Omental fat pad (tissue), 4 donors: ENCODE measurements at places on chromosomes 2 and 18. TPM values are rescaled to one million over a fixed set of nuclear protein-coding genes. Genes with fewer than 3 reads are reported as not detected.

Gene GAREM1
- 22.4 TPM for total RNA-seq

Gene SIX3
- not detected for total RNA-seq

Gene SCN1A
- not detected for total RNA-seq

Gene KCNK3
- total RNA-seq: 4.8 TPM

Gene TSGA10
- 11.7 TPM for total RNA-seq

Gene SLC19A3
- total RNA-seq: 44.1 TPM

Gene MSTN
- total RNA-seq: 0.63 TPM

Gene LRRTM1
- total RNA-seq: not detected

DNA sequence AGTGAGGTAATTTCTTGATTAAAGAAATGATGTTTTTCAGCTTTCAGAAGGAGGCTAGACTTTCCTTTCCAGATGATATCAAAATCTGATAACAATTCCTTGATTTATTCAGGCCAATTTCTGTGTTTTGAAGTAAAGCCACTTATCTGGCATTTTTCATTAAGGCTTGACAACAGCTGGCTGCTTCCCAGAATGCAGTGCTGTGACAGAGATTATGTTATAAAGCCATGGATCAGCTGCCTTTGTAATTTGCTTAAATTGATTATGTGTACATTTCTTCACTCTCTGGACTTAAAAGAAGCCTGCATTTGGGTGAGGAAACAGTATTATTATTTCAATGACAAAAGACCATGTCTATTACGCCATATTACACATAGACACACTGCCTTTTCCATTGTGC is 136.0 kb downstream of the PLCL1 start:
- DNase-seq: no peak

DNA sequence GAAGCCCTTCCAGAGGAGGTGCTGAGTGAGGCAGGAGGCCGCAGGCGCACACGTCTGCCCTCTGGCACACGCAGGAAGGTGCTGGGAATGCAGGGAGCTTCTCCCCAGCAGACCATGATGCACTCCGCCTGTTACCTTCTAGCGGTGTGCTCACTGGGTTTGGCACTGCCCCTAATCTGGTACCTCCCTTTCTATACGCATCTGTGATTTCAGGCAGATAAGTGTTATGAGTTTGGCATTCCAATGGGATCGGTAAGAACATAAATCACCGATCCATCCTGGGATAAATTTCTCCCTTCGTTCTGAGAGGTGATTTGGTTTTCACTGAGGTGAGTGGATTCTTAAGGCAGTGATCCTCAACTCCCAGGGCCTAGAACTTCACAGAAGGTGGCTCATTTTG is 34.6 kb downstream of the ODC1 start:
- DNase-seq: no peak

DNA sequence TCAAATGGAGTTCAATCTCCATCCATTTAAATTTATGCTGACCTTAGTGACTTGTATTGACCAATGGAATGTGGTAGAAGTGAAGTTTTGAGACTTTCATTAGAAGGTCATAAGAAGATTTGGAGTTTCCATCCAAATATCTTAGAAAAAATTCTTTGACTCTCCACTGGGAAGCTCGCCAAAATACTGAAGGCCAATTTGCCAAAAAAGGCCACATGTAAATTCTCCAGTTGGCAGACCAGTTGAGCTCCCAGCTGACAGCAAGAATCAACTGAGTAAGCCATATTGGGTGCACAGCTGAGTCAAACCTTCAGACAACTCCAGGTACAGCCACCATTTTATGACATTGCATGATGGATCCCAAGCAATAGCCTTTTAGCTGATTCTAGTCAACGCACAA is 228.3 kb upstream of the SETBP1 start:
- DNase-seq: no peak

DNA sequence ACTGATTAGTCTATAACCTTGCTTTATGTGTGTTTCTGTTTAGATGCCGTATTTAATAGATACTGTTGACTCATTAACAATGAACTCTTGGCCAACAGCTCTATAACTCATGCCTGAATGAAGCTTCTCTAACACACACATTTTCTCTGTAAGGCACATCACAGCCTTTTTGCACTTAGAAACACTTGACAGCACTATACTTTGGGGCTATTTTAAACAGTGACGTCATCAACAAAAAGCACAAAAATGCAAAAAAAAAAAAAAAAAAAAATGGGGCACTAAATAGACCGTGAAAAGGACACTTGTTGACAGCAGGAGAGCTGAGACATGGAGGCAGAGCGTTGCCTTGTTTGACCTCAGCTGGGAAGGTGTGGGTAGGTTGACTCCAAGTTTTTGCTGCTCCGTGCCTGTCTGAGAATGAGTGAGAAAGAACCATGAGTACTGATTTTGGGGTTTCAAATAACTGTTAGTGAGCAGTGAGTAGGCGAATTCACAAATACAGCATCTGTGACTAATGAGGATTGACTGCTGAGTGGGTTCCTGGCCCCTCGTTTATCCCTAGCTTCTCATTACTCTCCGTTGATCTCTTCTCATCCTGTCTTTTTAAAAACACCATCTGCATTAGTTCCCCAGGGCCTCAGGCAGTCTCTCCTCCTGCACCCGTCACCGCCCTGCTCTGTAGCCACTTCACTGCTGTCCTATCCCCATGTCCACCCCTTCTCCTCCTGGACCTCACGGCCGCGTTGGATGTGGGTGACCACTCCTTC is 24.4 kb downstream of the SPP2 start:
- no peak for DNase-seq

DNA sequence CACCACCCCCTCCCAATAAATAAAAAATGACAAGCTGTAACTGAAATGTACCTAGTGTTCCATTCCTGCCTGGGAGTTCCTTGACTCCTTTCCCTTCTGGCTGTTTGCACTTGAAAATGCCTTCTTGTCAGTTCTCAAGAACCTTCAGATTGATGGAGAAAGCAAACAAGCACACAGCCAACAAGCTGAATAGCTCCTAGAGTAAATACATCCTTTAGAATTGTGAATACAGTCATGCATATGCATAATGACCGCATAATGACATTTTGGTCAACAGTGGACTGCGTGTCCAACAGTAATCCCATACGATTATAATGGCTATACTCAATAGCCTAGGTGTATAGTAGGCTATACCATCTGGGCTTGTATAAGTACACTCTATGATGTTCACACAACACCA is 97.0 kb downstream of the LYPD6 start:
- DNase-seq: no peak

GRCh38 chr2:190979906-190980629 is 33.9 kb downstream of the STAT1 start:
- DNase-seq: no peak

GRCh38 chr2:3536682-3537632 is 17.6 kb upstream of the ADI1 start:
- DNase-seq: no peak

- no peak for DNase-seq
These were observed 668.1 kb downstream of the EPHA4 start for GRCh38 chr2:220904015-220904414.

DNA sequence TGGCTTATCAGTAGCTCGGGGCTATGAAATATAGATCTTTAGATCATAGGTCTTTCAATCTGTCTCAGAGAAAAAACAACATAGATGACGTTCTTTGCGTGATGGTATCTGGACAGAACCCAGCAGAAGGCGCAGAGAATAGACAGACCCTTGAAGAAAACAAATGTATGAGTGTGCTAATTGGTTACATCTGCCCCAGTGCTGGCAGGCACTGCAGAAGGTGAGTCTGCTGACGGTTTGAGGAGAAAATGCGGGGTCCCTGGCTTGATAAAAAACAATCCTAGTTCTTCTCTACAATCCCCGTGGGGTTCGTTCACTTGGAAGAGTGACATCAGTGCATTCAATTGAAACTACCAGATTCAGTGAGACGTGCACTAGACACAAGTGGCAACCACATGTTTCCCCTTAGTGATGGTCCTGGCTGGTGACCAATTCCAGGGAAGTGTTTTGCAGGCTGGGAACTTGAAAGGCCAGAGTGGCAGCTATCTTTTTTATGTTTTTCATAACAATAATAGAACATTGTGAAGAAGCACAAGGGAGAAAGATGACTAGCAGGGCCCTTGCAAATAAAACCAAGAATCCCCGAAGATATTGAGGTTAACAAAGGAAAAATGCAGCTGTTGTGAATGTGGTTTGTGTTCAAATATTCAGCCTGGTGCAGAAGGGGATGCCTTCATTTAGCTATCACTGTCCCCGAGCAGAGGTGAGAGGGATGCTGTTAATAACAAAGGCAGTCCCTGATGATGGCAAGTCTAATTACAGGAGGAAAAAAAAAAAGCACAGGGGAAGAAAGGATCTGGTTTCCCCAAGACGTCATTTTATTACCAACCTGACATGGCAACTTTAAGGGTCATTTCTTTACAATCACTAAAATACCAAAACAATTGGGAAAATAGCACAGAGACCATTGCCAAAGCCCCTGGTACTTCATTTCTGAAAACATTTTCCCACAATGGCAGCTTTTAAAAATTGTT is 337.6 kb upstream of the FIGN start:
- DNase-seq: no peak

- DNase-seq: no peak
These were observed 234.9 kb downstream of the BCL11A start for GRCh38 chr2:60318544-60318943.

GRCh38 chr2:158677542-158677941 is 117.6 kb upstream of the DAPL1 start:
- DNase-seq: no peak

- DNase-seq: no peak
These were observed 4.9 kb downstream of the SMC6 start for GRCh38 chr2:17748745-17749144.

GRCh38 chr2:2871480-2872308 is 505.9 kb downstream of the EIPR1 start:
- DNase-seq: no peak

- no peak for DNase-seq
These were observed 131.5 kb downstream of the MAIP1 start for GRCh38 chr2:200086911-200087310.

GRCh38 chr18:78768656-78769501 is 210.7 kb upstream of the SALL3 start:
- DNase-seq: no peak

- DNase-seq: no peak
These were observed 16.2 kb downstream of the DOCK10 start for GRCh38 chr2:225025917-225026571.

DNA sequence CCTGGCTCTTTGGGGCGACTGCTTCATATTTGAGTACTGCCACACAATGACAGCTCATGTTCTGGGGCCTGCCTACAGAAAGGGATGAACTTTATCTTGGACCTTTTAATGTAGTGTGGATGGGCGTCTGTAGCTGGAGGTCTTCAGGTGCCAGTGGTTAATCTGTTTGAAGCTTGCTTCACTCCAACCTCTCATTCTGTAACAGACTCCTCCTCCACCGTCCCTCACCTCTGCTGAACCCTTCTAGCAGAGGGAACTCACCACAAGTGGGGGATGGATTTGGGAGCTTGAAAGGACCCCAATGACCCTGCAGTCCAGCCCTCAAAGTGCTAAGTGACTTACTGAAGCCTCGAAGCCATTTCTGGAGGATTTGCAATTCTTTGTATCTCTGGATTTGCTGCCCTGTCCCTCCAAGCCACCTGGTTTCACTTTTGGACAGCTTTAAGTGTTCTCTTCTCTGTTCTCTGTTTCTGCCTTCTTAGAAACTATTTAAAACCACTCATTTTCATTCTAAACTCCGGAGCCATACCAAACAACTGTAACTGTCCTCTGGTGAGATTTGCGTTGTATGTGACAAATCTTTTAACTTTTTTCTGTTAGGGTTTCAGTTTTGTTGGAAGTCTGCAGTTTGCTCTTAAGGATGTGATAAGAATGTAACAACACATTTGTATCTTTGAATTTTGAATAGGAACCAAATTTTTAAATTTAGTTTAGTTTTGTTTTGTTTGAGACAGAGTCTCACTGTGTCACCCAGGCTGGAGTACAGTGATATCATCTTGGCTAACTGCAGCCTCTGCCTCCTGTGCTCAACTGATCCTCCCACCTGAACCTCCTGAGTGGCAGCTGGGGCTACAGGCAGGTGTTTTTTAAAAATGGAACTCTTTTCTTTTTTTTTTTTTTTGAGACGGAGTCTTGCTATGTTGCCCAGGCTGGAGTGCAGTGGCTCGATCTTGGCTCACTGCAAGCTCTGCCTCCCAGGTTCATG is 37.0 kb upstream of the CASP8 start:
- no peak for DNase-seq

- no peak for DNase-seq
These were observed 776.8 kb upstream of the ACVR2A start for GRCh38 chr2:147068071-147068470.

DNA sequence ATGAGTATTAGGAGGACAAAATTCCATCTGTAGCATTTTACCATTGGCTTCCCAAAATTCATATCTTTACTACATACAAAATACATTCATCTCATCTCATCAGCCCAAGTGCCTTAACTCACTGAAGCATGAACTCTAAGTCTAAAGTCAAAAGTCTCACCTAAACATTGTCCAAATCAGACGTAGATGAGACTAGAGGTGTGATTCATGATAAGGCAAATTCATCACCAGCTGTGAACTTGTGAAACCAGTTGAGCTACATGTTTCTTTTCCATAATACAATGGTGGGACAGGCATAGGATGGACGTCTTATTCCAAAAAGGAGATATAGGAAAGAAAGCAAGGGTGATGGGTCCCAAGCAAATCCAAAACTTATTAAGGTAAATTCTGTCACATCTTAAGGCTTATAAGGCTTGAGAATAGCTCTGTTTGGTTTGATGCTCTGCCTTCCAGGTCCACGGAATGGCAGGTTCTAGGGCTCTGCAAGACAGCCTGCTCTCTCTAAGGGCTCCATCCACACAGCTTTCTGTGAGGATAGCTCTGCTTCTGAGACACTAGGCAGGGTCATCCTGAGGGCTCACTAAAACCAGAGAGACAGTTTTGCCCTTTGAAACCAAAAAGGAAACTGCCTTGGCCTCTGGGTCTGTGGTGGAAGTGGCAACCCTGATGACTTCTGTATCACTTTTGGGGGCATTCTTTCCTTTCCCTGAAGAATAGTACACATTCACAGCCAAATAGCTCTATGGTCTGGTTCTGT is 9.6 kb downstream of the IFIH1 start:
- no peak for DNase-seq
